ENCODE measurements at places on chromosomes 2 and 18.

DNA sequence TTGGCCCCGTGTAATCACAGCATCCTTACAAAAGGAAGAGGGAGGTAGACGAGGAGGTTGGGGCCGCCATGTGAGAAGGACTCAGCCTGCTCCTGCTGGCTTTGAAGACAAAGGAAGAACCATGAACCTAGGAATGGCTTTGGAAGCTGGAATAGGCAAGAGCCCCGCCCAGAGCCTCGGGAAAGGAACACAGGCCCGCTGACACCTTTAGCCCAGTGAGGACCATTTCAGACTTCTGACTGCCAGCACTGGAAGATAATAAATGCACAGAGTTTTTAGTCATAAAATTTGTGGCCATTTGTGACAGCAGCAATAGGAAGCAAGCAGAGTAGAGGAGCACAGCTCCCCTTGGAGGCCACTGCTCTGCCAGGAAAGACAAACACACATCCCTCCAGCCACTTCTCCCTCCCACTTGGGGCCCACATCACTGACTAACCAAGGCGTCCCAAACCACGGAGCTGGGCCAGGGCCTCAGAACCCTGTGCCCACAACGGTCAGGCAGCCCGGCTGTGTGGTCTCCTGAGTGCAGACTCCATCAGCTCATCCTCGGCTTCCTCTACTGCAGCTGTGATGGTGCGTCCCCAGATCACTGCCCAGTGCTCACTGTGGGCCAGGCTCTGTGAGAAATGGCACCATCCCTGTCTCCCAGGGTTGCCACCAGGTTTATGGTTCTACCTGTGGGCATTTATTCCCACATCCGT is 39.7 kb downstream of the TFCP2L1 start:
- DNase-seq = no peak

- DNase-seq = no peak
These were observed 55.9 kb downstream of the ZFP36L2 start for GRCh38 chr2:43170405-43171105.

DNA sequence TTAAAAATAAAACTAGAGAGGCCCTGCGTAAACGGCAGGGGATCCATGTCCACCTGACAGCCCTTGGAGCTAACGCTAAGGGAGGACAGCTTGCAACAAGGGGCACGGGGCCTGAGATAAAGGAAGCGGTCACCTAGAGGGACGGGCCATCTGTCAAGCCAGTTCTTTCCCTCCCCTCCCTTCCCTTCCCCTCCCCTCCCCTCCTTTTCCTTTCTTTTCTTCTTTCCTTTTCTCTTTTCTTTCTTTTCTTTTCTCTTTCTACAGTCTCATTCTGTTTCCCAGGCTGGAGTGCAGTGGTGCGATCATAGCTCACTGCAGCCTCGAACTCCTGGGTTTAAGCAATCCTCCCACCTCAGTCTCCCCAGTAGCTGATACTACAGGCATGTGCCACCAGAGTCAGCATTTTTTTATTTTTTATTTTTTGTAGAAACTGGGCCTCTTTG is 34.5 kb upstream of the CTAGE1 start:
- no peak for DNase-seq

- no peak for DNase-seq
These were observed 147.7 kb upstream of the PXDN start for GRCh38 chr2:1891971-1892486.

DNA sequence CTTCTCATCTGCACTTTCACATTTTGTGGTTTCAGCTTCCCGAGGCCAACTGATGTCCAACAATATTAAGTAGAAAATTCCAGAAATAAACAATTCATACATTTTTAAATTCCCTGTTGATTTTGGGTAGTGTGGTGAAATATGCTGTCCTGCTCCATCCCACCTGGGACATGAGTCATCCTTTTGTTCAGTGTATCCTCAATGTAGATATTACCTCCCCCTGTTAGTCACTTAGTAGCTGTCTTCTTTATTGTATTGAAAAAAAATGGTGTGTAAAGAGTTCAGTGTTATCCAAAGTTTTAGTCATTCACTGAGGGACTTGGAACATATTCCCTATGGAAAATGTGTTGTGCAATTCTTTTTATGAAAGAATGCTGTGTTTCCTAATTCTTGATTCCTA is 348.1 kb downstream of the SOCS6 start:
- DNase-seq = no peak

DNA sequence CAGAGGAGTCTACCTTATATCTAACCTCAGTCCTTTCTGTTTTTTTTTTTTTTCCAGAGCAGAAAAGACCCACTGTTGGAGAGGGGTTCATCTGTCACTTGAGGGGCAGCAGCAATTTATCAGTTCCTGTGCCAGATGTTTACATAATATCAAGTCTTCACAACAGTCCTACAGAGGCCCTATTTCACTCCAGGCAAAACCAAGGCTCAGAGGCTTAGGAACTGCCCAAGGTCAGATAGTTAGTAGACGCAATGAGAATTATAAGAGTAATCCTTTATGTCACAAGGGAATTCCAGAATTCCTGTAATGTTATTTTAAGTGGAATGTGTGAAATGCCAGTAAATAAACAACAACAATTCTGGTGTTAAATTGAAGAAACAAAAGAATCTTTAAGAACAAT is 696.1 kb downstream of the NRXN1 start:
- no peak for DNase-seq

- no peak for DNase-seq
These were observed 42.3 kb downstream of the GULP1 start for GRCh38 chr2:188333751-188334524.

- peak; percentile 43 for DNase-seq
These were observed 14.6 kb upstream of the RIT2 start for GRCh38 chr18:43129946-43130524.

DNA sequence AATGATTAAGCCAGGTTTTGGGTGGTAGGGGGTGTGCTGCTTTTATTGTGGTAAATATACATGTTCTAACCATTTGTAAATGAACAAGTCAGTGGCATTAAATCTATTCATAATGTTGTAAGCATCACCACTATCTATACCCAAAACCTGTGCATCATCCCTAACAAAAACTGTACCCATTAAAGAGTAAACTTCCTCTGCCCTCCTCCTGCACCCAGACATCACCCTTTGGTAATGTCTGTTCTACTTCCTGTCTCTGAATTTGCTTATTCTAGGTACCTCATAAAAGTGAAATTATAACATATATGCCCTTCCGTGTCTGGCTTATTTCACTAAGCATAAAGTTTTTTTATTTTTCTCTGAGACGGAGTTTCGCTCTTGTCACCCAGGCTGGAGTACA is 14.1 kb downstream of the RIF1 start:
- DNase-seq = no peak

GRCh38 chr2:238602223-238602960 is 175.7 kb downstream of the ASB1 start:
- DNase-seq = no peak

- DNase-seq = no peak
These were observed 261.2 kb downstream of the TXNL1 start for GRCh38 chr18:56377231-56377630.

GRCh38 chr2:64745562-64745961 is 91.8 kb upstream of the SERTAD2 start:
- DNase-seq = no peak

DNA sequence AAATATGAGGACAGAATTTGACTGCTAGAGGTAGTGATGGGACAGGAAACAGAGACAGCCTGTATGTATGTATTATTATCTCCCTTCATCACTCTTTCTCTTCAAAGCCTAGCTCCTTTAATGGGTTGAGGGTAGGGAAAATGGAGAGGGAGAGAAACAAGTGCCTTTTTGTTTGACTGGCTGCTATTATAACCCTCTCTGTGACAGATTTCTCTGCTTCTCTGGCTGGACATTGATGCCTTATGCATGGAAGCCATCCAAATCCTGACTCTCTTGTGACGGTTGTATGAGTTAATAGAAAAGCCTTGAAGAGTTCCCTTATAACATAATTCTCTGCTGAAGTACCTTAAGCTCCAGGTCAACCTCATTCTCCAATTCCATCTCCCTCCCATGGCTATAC is 118.5 kb upstream of the COL5A2 start:
- DNase-seq = no peak

GRCh38 chr2:231464576-231465540 is 574 bp upstream of the NCL start:
- DNase-seq = peak; percentile 93

DNA sequence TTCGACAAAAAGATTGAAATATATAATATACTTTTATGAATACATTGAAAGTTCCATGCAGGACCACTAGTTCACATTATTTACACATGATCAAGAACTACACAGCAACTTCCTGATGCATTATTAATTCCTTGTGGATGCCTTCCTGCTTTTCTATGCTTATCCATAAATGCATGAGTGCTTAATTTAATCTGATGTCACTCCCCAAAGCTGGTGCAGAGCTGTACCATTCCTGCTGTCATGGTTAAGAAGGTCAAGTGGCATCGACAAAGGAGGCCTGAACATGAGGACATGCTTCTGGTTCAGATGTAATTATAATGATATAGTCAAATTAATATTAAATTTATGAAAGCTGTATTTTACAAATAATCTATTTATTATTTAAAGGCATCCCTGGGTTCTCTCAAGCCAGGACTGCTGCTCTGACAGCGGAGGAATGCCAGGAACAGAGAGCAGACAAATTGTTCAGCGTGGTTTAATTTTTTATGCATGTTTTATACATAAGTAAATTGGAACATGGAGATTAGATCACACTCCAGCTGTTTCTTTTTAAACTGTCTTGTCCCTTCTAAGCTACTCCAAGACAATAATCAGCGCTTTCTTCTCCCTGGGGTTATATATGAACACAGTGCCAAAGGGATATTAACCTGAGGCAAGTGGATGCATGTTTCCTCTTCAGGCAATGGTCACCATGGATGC is 307.3 kb upstream of the CNTNAP5 start:
- DNase-seq = no peak

DNA sequence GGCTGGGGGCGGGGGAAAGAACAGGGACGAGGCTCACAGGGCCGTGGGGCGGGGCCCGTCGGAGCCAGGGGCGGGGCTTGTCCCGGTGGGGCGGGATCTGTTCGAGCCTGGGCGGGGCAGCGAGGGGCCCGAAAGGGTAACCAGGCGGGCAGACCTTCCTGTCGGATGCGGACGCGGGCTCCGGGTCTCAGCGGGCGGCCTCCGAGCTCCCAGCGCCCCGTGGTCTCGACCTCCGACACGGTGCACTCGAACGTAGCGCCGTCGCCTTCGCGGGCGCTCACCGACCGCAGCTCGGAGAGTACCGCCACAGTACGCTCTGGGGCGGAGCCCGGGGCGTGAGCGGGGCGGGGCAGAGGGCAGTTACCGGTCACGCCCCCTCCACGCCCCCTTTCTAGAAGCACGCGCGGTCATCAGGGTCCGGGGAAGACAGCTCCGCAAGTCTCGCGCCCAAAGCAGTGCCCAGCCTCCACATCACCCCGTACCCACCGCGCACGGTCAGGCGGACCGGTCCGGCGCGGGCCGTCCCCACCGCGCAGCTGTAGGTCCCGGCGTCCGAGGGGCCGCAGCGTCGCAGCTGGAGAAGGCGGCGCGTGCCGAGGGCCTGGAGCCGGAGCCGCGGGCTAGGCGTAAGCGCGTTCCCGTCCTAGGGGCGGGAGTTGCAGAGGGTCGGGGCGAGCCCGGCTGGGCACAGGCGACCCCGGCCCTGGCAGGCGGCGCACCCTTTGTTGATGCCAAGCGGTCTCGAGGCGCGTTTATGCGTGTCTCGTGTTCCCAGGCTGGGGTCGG is 8.7 kb downstream of the TMEM198 start:
- DNase-seq = peak; percentile 79

GRCh38 chr18:74459889-74460288 is 2.8 kb upstream of the DIPK1C start:
- no peak for DNase-seq

DNA sequence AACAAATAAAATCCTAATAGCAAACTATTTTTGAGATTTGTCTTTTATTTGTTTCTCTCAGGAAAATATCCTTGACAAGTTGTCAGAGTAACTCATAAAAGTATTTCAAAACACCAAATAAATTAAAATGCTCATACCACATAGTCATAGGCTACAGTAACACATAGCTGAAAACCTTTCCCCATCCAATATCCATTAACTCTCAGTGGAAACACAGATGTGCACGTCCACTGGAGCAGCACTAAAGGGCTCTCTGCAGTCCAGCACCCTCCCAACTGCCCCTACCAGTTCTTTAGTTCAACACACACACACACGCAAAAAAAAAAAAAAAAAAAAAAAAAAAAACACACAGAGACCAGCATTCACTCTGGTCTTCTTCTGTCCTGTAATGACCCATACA is 879 bp upstream of the XDH start:
- no peak for DNase-seq

GRCh38 chr2:96233436-96233835 is 24.8 kb upstream of the STARD7 start:
- DNase-seq = no peak

DNA sequence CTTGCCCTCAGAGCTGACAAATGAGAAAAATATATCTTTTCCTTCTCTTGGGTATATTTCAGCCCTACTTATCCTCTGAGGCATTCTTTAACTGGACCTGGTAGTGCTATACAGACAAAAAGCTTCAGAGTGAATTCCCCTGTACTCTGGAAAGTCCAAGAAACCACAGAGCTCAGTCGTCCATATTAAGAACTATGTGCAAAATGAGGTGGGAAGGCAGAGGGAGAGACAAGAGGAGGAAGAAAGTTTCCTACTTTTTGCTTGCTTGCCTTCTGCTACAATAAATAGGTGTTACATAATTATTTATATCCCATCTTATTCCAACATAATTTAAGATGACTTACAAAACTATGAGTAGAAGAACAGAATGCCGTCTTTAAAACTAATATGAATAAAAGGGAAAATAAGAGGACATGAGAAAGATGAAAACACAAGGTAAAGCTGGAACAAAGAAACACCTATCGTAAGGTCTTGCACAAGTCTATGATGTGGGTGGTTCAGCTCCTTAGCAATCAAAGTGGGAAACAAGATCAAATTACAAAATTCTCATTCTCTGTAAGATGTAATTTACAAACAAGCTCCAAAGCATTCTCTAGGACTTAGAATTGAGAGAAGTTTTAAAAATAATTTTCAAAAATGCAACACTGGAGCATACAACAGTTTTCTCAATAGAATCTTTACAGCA is 97.9 kb downstream of the BAZ2B start:
- no peak for DNase-seq

- DNase-seq = no peak
These were observed 21.4 kb upstream of the TMEM177 start for GRCh38 chr2:119657466-119658145.

GRCh38 chr2:216984937-216985336 is 125.1 kb upstream of the TNP1 start:
- no peak for DNase-seq

GRCh38 chr18:9287036-9287435 is 47.5 kb upstream of the TWSG1 start:
- no peak for DNase-seq

GRCh38 chr2:176999301-176999700 is 213.3 kb upstream of the HNRNPA3 start:
- DNase-seq = no peak

- DNase-seq = no peak
These were observed 80.4 kb downstream of the SH3RF3 start for GRCh38 chr2:109209412-109209811.

Measured in NCI-H1105 (cell line).